Suppressor macrophage treated with lipopolysaccharide for 4 hours (primary cell): ENCODE measurements at places on chromosomes 11 and 22.
A peak's percentile ranks its signal among the peaks of the same experiment; 100 is the strongest.

DNA sequence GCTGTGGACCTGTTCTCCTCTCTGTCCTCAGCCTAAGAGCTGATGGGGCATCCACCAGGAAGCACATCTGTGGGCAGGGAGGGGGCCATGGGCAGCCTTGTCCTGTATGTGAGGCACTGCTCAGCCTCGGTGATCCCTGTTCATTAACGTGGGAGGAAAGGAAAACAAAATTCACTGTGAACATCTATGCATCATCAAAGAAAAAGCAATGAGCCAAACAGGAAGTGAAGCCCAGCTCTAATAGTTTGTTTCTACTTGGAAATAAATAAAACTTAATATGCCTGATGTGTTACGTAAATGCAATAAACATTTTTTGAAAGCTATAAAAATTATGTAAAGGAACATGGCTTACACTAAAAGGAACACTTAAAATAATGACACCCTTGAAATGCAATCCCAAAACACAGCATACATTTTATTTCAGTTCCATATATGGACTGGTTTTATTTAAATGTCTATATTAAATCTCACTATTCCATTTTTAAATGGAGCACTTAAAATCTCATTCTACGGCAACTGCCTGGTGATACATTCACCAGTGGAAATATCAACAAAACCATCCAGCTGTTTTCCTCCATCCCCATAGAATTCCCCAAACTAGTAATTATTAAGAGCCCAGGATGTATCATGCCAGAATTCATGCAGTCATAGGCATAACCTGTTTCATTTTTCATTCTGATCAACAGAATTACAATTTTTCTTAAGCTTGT is 78.3 kb downstream of the ZNF280B start:
- DNase-seq, result no peak

GRCh38 chr11:121420398-121420797 is 31.7 kb upstream of the SORL1 start:
- no peak for DNase-seq

DNA sequence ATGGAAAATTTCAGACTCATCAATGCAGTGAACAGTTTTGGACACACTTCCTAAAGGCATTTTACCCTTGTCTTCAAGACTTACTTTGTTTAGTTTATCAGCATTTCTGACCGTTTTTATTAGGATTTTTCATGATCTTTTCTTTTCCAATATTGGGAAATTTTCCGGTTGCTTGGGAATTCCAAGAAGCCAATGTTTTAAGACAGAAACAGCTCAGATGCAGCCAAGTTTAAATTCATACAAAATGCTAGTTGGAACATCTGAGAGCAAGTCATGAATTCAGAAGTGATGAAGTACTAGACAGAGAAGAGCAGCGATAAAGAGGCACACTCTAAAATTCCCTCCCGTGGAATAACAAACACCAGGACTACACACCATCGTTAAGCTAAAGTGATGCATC is 68.6 kb downstream of the RAB38 start:
- no peak for DNase-seq

DNA sequence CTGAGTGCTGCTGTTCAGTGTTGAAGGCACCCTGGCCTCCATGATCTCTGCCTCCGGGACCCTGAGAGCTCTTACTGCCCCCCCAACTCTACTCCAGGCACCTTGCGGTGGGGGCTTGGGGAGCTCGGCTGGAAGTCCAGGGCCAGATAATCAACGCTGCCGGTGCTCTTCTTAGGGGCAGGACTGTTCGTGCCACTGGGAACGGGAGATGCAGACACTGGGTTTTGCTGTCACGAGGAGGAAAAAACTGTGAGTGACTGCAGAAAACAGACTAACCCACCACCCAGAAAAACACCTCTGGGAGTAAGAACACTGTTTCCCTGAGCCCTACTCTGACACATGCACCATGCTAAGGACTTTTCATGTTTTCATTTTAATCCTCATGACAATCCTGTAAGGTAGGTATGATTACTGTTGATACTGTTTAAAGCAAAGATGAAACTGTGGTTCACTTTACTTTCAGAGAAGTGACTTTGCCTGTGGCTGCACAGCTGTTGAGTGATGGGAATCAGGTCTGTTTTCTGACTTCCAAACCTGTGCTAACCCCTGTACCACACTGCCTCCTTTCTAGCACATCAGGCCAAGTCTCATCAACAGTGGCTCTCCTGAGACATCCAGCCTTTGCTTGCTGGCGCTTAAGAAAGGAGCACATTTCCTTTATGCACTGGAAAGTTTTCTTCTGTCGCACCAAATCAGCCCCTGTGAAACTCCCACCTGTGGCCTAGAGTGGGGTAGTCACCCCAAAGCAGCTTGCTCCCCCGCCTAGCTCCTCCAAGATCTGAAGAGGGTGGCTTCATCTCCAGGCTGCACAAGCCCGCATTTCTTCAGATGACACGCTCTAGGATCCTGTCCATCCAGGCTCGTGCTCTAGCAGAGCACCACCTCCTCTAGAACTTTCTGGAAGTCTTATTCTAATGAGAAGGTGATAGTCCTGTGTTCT is 31.8 kb downstream of the USP35 start:
- no peak for DNase-seq

- no peak for DNase-seq
Measured at GRCh38 chr22:31393893-31394292, 5.5 kb upstream of the DRG1 start.

GRCh38 chr22:25420471-25420924 is 144.0 kb upstream of the GRK3 start:
- DNase-seq, result no peak

DNA sequence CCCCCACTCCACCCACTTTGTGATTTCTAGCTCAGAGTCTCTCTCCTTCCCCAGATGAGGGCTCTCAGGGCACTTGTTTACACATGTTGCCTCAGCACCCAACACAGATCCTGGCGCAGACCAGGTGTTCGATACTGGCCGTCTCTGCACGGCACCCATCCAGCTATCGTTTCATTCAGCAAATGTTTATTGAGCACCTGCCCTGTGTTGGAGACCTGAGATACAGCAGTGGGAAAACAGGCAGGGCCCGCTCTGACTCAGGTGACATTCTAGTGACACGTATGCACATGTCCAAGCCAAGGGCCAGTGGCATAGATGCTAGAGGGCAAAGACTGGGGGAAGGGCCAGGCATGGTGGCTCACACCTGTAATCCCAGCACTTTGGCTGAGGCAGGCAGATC is 71.9 kb downstream of the NFAM1 start:
- DNase-seq, result no peak

DNA sequence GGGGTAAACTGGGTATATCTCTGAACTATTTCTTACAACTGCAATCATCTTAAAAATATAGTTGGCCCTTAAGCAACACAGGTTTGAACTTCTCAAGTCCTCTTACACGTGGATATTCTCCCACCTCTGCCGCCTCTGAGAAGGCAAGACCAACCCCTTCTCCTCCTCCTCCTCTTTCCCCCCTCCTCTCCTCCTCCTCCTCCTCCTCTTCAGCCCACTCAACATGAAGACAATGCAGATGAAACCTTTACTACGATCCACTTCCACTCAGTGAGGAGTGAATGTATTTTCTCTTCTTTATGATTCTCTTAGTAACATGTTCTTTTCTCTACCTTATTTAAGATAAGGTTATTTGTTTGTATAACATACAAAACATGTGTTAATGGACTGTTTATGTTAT is 20.0 kb downstream of the SHANK2 start:
- DNase-seq, result no peak

DNA sequence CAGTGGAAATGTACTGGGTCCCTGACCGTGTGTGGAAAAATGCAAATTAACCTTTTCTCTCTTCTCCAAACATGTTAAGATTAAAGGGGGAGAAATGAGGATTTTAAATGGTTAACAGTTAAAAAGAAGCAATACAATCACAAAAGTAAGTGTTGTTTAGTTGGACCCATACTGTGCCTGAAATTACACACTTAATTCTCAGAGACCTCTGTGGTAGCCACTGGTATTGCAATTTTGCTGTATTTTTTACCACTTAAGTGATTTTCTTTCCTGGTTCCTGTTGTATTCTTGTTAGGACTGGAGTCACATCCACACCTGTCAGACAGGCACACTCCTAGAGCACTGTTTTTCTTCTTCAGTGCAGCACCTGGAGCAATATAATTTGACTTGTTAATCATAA is 179.6 kb upstream of the PDGFD start:
- DNase-seq, result no peak

- no peak for DNase-seq
Measured at GRCh38 chr11:117417342-117417741, 89.7 kb downstream of the CEP164 start.

GRCh38 chr11:207863-208180 is 314 bp downstream of the RIC8A start:
- DNase-seq, result peak; percentile 70

DNA sequence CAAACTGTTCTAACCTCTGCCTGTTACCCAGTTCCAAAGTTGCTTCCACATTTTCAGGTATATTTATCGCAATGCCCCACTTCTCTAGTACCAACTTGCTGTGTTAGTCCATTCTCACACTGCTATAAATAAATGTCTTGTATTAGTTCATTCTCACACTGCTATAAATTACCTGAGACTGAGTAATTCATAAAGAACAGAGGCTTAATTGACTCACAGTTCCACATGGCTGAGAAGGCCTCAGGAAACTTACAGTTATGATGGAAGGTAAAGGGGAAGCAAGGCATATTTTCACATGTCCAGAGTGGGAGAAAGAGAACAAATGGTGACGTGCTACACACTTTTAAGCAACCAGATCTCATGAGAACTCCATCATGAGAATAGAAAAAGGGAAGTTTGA is 130.4 kb upstream of the C11orf87 start:
- no peak for DNase-seq

- no peak for DNase-seq
Measured at GRCh38 chr11:5258543-5259262, 4.1 kb upstream of the HBG2 start.

DNA sequence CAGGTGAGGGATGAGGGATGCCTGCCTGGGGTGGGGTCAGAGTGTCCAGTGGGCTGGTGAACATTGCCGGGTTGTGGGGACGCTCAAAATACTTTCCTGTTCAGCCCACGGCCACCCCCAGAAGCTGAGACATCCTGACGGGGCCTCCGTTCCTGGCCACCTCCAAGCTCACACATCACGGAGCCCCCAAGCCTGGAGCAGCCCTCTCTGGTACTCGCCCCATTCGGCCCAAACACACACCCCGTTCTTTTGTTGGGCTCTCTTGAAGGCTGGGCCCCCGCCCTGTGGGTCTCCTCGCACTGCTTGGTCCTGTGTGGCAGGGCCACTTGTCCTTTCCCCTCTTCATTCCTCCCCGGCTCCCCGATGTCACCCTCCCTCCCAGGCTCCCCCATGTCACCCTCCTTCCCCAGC is 442.6 kb downstream of the TBC1D22A start:
- no peak for DNase-seq

GRCh38 chr22:44743804-44744211 is 8.6 kb upstream of the ARHGAP8 start:
- no peak for DNase-seq

GRCh38 chr11:60377401-60378136 is 763 bp upstream of the MS4A7 start:
- DNase-seq, result peak; percentile 96

DNA sequence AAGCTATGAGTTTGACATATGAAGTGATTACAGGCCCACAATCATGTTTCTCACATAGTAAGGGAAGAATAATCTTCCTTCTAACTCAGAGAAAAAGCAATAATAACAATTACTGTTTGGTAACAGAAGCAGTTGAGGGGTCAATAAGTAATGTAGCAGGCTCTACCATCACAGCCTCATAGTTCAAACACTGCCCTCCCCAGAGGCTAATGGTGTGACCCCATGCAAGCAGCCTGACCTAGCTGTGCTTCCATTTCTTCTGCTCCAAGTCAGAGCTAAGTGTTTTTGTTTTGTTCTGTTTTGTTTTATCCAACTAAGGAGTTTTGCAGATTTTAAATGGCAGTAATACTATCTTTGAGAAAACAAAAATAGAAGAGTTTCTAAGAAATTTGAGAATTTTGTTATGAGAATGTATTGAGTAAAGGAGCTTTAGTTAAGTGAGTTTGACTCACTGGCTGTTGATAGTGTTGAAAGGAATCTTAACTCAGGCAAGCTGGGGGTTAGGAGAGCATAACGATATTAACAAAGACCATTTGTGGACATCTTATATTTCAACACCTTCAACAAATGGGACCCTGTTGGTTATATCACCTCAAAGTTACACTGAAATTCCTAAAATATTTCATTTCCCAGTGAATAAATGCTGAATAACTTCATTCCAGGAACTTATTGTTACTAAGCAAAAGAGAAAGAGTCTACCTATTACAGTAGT is 48.5 kb downstream of the GUCY1A2 start:
- no peak for DNase-seq
